MCF 10A (cell line): ENCODE measurements at places on chromosomes 2 and 18.
A peak's percentile ranks its signal among the peaks of the same experiment; 100 is the strongest.

- DNase-seq: no peak
These were observed 989.5 kb upstream of the CNTNAP5 start for GRCh38 chr2:123035541-123035940.

DNA sequence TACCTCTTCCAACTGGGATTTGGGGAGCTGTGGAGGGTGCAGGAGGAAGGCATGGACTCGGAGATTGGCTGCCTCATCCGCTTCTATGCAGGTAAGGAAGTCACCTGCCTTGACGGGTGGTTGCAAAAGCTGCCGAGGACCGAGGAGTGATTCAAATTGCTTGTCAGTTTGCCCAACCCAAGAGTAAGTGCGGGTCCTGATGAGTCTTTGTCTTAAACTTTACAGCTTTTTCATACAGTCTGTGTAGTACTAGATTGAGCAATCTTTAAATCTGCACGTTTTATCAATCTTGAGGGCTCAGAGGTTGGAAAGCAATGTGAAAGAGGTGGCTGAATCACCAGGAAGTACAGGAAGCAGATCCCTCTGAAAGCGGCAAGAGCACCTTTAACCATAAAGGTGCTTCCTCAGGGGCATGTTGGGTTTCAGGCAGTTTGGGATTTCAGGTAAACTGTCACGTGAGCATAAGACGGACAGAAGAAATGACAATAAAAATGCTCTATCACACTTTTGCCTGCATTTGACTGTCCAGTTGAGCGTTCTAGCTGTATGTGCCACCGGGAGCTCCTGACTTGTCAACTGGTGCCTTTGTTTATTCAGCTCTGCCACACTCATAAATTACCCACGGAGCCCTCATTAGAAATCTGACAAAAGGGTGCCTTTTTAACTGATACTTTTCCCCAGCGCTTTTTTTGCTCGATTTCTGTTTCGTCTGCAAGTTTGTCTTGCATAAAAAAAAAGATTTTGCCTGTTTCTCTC, 2.0 kb downstream of the PHLPP1 start:
- peak; percentile 84 for DNase-seq

DNA sequence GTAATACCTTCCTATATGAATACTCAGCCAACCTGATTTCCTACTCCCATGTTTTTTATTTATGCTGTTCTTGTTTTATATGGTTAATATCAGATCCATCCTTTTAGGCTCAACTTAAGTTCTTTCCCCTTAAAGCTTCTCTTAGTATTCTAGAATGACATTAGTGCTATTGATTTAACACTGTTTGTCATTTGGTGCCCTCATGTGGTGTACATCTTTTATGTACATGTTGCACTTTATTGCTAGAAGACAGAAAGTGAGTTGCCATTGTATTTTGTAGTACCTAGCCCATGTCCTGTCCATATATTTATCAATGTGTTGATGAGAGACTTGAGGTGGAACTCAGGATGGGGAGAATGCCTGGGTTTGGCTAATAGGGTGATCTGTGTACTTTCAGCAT, 2.5 kb downstream of the HTRA2 start:
- peak; percentile 48 for DNase-seq

GRCh38 chr2:23658466-23658942, 268.4 kb downstream of the ATAD2B start:
- DNase-seq: no peak

- DNase-seq: no peak
These were observed 40.1 kb downstream of the GPD2 start for GRCh38 chr2:156476021-156476849.

DNA sequence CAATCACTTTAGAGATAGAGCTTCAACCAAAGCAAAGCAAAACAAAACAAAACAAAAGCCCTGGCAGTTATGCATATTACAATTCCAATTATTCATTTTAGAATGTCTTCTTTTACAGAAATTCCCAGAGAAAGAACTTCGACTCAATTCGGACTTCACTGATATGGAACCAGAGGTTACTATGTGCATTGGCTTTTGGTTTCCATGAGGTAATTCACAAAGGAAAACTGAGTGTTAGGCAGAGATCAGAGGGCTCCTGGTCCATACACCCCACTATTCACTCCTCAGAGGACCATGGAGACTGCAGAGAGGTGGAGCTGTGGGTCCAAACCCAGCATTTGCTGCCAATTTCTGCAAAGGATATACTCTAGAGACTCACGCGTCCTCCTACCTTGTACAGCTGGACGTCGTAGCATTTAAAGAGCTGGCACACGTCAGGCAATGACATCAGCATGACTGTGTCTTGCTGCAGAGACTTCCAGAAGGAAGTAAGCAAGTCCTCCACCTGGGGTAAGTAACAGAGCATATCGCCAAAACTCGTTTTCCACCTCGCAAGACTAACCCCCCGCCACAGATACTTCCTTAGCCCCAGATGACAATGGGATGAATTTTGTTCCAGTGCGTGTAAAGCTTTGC, 31.3 kb upstream of the CREG2 start:
- no peak for DNase-seq

- DNase-seq: peak; percentile 39
These were observed 9.2 kb downstream of the ACOXL start for GRCh38 chr2:110741491-110741980.

GRCh38 chr2:212854771-212855170, 296.6 kb downstream of the IKZF2 start:
- no peak for DNase-seq

GRCh38 chr2:233480490-233481202, 85.9 kb downstream of the USP40 start:
- DNase-seq: no peak

DNA sequence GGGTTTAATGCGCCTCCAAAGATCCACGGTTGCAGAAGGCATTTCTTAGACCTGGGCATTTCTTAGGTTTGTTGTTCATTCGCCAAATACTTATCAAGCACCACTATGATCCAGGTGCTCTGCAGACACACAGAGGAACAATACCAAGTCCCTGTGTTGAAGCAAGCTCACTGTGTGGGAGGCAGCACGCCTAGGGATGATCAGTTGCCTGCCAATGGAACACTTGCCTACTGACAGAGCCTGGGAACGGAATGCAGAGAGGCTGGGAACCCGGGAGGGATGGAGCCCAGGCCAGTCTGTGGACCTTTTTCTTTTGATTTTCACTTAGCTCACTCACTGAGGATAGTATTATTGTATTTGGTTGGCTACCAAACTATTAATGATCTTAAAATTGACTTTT, 1.9 kb upstream of the GRP start:
- no peak for DNase-seq

GRCh38 chr2:38260972-38261371, 116.1 kb downstream of the ATL2 start:
- DNase-seq: no peak

DNA sequence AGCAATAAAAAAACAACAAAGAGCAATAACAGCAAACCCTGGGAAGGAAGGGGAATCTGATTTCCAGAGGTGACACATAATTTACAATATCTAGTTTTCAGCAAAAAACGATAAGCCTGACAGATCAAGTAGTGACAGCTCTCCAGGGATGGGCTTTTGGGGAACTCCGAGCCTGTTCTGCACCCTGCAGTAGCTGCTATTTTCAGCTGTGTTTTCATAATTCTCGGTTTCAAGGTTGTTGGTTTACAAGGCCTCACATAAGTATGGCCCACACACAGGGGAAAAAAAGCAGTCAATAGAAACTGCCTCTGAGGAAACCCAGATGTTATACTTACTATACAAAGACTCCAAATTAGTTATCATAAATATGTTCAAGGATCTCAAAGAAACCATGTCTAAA, 67.7 kb upstream of the CTLA4 start:
- no peak for DNase-seq
